ENCODE measurements at places on chromosomes 6 and 20. TPM values are rescaled to one million over a fixed set of nuclear protein-coding genes. Genes with fewer than 3 reads are reported as not detected.

DNA sequence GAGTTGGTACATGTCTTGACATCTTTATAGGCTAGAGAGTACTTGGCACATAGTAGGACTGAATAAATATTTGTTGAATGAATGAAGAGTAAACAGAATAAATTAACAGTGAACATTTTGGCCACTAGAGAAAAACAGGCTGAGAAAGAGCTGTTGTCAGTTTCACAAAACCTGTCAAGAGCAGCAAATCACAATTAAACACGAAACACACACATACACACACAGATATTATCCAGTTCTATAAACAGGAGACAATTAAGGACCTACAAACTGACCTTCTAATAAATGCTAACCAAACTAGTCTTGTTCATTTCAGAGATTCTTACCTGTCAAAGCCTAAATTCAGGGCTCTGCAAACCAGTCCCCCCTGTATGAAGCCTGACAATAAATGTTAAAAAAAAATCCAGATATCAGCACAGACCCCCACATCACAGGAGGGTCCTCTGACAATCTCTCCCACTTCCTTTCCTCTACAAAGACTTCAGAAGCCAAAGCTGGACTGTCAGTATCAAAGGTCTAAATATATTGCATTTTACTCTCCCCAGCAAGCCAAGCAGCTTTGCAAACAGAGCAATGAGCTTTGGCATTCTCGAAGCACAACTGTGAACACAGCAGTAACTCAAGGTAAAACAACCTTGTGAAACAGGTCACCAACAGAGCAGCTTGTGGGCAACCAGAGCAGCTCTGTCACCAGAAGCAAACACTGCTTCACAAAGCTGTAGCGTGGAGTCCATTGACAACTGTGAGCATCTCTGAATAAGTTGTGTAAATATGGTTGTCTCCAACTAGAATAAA lies 229.9 kb downstream of the TBXT start:
- DNase-seq = no peak

GRCh38 chr6:158033751-158034702 lies 52.4 kb downstream of the SYNJ2 start:
- peak; percentile 50 for DNase-seq

TFB1M gene
- polyA plus RNA-seq = 18.0 TPM

DNA sequence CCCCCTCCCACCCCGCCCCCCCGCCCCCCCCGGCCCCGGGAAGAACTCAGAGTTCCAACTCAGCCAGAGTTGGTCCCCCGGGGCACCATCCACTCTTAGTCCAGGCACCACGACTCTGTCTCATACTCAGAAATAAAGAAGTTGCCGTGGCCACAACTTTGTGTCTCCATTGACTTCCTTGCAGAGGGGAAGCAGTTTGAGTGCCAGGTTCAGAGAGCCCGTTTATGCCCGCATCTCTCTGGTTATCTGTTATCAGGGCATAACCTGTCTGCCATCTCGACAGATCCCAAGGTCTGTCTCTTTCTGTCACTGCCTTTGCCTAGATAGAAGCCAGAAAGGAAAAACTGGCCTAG lies 605 bp downstream of the CDC5L start:
- DNase-seq = no peak

DNA sequence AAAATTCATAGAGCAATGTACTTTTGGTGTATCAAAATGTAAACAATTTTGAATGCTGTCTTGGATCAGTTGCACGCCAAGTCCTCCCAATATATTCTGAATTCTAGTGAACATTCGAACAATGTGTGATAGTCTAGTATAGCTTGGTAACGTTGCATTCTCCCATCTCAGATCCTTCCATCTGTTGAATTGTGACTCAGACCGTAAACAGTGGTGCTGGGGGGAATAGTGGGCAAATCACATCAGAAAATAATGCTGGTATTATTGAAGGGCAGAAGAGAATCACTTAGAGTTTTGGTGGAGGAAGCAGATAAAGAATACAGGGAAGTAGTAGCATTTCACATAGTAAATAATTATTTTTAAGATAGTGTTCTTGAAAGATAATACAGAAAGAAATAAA lies 45.7 kb upstream of the PBOV1 start:
- DNase-seq = no peak

RAMACL gene
- 0.20 TPM for polyA plus RNA-seq

- DNase-seq = no peak
These were observed 34.9 kb downstream of the ESF1 start for GRCh38 chr20:13749811-13750210.

DNA sequence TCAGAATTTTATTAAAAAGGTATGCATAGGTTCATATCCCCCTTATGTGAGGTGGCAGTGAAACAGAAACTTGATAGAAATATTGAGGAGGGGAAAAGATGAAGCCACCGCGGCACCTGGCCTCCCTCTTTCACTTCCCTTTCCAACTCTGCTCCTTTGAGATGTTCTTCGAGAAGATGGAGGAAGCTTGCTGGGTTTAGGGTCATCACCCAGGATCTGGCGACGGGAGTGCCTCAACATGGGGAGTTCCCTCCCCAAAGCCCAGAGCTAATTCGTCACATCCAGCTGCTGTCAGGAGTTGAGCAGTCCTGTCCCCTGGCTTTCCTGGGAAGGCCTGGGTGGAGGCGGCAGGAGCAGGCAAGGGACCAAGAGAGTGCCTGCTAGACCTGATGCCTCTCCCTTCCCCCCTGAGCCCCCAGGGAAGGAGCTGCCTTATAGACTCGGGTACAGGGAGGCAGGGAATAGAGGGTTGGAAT lies 29.1 kb downstream of the RREB1 start:
- no peak for DNase-seq

CEP250 gene
- 11.3 TPM for polyA plus RNA-seq

GRCh38 chr20:61789329-61789728 lies 276.4 kb downstream of the TAF4 start:
- DNase-seq = peak; percentile 15

DNA sequence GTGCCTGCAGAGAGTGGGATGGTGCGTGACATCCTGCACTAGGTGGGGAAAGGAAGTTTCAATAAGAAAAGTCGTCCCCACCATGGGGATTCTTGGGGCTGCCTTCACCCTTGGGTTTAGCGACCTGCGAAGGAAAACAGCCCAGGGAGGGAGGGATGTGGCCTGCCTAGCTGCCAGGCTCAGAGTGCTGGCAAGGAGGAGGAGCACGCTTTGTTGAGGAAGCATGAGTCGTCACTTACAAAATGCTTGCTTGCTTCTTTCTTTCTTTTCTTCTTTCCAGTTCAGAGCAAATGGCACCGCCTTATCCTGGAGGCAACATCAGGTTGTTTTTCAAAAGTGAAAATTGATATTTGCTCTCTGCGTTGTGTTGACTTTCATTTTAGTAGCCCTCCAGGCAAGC lies 123.2 kb downstream of the TFAP2C start:
- DNase-seq = no peak

- no peak for DNase-seq
These were observed 222.0 kb downstream of the MAFB start for GRCh38 chr20:40467067-40467466.

GRCh38 chr6:50410579-50410978 lies 302.7 kb upstream of the TFAP2D start:
- no peak for DNase-seq

EFCAB8 gene
- polyA plus RNA-seq = not detected

GRCh38 chr6:148423133-148423532 lies 80.5 kb downstream of the SASH1 start:
- DNase-seq = peak; percentile 82

DNA sequence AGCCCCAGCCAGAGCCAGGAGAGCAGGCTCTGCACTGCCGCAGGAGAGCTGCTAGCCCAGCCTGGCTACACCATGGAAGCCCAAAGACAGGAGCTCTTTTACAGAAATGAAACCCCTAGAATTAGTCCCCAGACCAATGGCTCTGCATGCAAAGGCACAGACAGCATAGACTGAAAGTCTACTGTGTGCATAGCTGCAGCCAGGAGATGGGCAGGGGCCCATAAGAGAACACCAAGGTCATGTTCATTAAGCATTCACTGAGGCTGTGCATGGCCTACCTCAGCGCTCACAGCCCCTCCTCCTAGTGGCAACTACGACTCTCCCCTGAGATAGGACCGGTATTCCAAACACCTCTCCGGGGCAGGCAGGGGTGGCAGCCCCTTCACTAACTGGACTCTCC lies 34.9 kb downstream of the SNX5 start:
- DNase-seq = no peak

KCNG1 gene
- 0.73 TPM for polyA plus RNA-seq

GRCh38 chr6:14635934-14636591 lies 518.5 kb downstream of the CD83 start:
- no peak for DNase-seq
